ENCODE measurements at places on chromosomes 1 and 21.

DNA sequence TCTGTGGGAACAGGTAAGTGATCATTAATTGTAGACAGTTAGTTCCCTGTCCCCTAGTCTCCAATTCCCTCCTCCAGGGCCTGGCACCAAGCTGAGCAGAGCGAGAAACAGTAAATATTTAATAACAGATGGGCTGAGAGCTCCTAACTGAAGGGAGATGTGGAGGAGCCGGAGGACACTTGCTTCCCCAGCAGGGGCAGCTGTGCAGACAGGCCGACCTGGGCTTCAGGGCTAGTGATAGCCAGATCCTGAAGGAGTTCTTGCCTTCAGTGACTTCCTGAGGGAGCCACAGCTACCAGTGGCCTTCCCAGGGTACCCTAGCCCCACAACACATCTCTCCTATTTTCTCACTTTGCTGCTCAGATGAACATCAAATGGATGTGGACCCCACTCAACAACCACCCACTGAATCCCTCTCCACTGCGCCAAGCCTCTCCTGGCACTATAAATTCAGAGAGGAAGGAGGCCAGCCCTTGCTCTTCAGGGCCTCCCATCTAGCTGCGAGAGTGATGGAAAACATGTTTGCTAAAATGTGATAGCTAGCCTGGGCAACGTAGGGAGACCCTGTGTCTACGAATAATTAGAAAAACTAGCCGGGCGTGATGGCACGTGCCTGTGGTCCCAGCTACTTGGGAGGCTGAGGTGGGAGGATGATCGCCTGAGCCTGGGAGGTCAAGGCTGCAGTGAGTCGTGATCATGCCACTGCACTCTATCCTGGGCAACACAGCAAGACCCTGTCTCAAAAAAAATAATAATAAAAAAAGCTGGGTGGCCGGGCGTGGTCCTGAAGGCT lies 26.9 kb upstream of the SYNC start:
- DNase-seq = no peak

DNA sequence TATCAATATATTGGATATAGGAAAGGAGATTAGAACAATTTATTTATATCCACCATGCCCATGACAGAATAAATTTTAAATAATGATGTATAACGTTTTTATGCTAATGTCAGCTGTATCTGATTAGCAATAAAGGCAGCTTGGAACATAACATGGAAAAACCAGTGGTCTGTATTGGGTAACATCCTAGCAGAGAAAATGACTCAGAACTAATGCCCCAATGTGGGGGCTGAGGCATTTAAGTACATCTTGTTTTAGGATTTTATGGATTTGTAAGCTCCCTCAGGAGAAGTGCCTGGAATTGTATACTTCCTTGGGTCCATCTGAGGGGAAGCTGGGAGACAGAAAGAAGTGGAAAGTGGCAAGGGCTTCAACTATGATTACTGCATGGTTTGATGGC lies 82.3 kb downstream of the HMCN1 start:
- no peak for DNase-seq

DNA sequence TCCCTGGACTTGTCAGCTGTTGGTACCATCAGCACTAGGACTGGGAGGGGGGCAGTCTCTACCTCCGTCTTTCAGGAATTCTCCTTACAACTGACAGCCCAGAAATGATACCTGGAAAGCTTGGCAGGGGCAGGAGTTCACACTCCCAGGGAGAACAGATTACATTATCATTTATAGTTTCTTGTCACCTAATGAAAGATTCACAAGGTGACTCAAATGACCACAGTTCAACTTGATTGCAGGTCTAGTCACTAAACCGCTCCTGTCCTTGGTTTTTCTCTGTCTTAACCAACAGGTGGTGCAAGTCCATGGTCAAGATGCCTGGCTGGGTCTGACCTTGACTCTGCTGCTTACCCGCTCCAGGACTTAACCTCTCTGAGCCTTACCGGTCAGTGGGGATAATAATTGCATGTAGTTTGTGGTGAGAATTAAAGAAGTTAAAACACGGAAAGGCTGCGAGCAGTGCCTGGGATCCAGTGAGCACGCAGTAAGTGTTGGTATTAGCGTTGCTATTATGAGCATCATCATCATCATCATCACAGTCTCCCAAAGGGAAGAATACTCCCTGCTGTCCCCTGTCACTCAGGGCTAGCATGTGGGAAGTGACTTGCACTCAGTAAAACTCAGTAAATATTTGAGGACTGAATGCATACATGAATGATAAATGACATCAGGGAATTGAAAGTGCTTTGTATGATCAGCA lies 125.3 kb upstream of the CD34 start:
- DNase-seq = no peak

DNA sequence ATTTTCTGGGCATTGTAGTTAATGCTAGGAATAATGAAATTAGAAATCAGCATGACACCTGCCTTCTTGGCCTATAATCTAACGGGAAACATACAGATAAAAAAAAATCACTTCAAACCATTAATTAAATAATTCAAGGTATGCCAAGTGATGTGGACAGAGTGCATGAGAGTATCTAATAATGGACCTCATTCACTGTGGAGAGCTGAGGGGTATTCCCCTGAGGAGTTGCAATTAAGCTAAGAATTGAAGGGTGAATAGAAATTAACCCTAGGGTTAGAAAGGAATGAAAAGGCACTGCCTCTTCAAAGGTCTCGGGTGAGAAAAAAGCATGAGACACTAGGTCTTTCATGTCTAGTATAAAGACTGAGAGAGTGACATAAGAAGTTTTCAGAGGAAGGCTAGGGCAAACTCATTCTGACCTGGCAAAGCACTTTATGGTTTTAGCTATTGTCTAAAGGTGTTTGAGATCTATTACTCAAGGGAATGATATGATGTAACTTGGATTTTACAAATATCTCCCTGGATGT lies 466.1 kb downstream of the KCNT2 start:
- no peak for DNase-seq

DNA sequence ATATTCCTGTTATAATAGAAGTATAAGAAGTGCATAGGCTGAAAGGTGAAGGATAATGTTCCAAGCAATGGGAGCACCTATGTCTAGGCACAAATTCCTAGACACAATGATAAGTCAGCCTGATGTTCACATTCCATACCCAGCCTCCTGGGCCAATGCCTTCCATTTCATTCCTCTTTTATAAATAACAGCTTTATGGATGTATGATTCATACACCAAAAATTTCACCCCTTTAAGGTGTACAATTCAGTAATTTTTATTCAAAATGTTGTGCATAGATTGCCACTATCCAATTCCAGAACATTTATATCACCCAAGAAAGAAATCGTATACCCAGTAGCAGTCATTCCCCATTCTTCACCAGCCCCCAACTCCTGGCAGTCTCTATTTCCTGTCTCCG lies 118.8 kb downstream of the BRINP2 start:
- no peak for DNase-seq

DNA sequence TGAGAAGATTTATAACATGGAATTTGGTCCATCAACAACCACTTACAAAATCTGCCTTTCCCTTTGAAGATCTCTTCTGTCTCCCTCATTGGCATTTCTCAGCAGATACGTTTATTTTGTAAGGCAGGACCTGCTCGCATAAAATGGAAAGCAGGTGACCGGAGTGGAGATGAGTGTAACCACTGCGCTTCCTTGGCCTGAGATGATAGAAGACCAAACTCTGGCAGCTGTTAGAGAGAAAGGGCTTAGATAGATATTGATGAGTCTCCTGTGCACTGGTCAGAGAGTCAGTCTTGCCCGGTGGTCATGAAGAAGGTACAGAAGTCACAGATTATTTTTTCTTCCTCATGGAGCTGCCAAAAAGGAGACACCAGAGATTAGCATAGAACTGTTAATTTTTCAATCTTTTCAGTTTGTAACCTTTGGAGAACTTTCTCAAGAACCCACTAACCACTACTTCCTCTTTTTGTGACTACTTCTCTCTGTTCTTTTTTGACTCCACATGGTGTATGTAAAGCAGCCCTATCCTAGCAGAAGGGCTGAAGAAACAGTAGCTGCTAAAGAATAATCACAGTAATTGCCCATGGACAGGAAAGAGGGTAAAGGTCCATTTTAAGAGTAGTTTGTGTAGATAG lies 47.6 kb downstream of the FCRL3 start:
- DNase-seq = no peak

GRCh38 chr1:62891956-62892562 lies 108.1 kb downstream of the ATG4C start:
- no peak for DNase-seq

DNA sequence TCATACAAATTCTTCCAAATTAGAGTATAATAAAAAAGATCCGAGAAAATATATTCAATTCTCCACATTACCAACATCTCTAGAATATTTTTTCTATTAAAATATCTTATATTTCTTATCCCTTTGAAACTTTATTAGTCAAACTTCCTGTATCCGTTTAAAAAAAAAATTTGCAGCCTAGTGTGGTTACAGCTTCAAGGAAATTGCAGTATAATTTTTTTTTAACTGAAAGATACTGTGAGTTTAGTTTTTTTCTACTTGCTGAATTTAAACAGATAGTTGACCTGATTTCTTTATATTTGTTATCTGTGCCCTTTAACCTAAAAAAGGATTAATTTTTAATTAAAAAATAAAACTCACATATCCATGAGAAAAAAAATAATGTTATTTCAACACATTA lies 1.5 kb downstream of the RGS18 start:
- DNase-seq = no peak

DNA sequence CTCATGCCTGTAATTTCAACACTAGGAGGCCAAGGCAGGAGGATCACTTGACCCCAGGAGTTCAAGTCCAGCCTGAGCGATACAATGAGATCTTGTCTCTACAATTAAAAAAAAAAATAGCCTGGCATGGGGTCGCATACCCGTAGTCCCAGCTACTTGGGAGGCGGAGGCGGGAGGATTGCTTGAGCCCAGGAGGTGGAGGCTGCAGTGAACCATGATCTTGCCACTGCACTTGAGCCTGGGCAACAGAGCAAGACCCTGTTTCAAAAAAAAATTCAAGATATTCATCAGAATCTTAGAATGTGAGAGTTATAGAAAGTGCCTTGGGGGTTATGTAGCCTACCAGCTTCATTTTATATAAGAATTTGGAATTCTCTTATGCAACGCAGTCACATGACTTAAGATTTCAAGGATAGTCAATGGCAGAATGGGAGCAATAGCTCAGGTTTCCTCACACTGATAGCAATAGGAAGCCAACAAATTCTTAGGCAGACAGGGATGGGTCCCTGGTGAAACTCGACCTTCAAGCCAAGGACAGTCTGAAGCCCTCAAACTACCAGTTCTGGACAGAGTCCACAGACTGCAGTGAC lies 462.5 kb downstream of the SETD4 start:
- DNase-seq = no peak

DNA sequence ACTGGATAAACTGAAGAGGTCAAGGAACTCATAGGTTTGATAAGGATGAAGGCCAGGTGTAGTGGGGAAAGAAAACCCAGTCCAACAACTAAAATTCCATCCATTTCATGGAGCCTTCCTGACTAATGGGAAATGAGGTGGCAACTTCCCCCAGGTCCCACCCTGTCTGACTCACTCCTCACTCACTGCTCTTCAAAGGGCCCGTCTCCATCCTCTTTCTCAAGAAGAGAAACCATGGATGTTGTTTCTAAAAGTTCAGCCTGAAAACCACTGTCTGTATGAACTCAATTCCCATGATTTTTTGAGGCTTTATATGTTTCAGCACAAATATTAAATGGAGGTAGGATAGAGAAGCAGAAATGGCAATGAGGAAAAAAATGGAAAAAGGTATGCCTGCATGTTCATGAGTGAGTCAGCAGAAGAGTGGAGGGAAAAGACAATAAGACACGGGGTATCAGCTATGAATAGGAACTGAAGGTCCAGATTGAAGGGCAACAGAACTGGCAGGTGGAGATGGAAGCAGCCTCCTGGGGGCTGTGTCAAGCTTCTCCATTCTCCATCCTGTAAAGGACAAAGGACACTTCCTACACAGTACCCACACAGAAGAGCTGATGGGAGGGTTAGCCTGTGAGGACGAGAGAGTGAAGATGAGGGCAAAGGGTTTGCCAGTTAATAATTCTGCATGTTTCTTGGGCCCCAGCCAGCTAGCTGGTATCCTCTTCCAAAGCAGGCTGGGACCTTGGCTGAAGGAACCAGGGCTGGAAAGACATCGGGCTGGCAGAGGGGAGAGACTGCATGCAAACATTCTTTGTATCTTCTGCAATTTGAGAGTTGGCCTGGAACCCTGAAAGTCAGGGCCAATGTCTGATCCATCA lies 5.5 kb upstream of the ELOVL1 start:
- DNase-seq = no peak

DNA sequence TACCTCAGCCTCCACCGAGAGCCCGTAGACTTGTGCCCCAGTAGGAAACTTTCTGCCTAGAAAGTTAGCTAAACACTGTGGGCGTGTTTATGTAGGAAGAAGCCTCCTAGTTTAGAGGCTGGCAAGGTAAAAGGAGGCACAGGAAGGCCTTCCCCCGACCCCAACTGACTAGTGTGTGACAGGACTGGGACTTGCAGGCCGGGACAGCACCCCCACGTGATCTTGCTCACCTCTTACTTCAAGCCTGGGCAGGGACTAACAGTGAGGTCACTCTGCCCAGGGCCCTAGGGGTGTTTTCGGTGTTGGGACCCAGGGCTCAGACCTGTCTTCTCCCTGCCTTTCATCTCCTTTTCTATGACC lies 392 bp upstream of the TAGLN2 start:
- no peak for DNase-seq

GRCh38 chr1:155167166-155168104 lies 5.7 kb downstream of the KRTCAP2 start:
- DNase-seq = peak; percentile 62
